ENCODE measurements at places on chromosomes 12 and 14.

DNA sequence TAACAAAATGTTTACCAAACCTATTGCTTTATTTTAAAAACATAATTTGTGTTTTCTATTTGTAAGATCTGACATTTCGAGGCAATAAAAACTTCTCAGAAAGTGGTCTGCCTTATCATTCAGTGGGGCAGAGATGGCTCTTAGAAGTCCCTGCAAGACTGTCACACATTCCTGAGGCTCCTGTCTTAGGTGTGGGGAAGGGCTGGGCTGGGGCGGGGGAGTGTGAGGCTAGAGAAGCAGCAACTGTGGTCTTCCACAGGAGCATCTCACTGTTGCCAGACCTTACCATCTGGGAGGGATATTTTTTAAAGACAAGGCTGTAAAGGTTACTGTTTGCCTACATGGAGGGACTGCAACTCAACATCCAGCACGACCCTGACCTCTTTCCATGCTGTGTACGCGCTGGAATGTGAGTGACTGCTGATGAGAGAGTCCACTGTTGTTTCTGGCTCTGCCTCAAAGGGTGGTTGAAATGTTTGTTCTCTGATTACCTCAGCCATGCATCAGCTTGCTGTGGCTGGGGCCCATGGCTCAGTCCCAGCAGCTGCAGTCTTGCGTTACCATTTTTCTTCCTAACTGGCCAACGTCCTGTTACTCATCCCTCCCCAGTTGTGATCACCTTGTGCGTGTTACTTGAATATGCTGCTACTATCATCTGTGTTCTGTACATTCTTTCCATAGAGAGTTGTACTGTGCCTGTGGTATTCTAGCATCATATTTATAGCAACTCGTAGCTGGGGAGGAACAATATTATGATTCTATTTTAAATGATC is 12.4 kb downstream of the ERG28 start:
- DNase-seq = no peak

DNA sequence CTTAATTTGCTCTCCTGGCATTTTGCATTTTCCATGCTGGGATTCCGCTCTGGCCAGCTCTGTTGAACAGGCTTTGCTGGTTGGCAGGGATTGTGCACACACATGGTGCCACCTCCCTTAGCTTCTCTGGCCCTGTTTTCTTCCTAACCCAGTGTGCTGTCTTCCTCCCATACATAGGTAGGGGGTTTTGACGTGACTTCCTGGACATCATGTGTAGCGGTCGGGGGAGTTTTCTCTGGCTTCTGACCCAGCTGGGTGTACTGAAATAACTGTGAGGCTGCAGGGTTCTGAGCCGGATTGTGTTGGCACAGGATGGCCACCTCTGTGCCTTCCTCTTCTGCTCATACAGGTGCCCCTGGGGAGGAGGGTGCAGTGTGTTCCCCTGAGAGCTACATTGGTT is 25.7 kb downstream of the C14orf132 start:
- DNase-seq = no peak

- DNase-seq = no peak
These were observed 75.2 kb downstream of the SPRING1 start for GRCh38 chr12:116662612-116663144.

GRCh38 chr12:108349278-108349688 is 10.2 kb upstream of the CMKLR1 start:
- DNase-seq = no peak

All from activated CD4-positive, CD25-positive, alpha-beta regulatory T cell (primary cell).